ENCODE measurements at places on chromosomes 6 and 20. TPM values are rescaled to one million over a fixed set of nuclear protein-coding genes. Genes with fewer than 3 reads are reported as not detected.

- no peak for DNase-seq
Measured at GRCh38 chr20:38095017-38095686, 61.6 kb downstream of the RPRD1B start.

GRCh38 chr6:148364056-148364824, 21.6 kb downstream of the SASH1 start:
- DNase-seq, result no peak

DNA sequence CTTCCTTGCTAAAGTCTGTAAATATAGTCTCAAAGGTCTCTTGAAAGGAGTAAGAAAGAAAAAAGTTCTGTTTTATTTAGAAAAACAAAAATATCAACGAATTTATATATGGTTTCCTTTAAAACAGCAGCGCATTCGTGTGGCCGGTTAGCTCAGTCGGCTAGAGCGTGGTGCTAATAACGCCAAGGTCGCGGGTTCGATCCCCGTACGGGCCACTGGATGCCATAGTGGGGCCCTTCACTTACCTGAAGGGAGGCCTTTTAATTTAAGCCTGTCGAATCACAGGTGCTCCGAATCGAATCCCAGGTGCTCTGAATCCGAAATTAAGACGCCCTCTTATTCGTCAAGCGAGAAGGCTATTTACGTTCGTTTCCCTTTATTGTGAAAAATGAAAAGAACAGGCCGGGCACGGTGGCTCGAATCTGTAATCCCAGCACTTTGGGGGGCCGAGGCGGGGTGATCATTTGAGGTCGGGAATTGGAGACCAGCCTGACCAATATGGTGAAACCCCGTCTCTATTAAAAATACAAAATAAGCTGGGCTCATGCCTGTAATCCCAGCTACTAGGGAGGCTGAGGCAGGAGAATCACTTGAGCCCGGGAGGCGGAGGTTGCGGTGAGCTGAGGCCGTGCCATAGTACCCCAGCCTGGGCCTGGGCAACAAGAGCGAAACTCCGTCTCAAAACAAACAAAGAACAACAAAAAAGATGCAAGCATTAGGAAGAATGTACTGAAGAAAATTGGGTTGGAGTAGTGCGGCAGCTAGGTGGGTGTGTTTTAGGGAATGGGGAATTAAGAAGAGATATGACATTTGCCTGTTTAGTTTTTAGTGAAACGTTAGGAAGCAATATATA, 195.8 kb upstream of the ZNF184 start:
- DNase-seq, result peak; percentile 49

DNA sequence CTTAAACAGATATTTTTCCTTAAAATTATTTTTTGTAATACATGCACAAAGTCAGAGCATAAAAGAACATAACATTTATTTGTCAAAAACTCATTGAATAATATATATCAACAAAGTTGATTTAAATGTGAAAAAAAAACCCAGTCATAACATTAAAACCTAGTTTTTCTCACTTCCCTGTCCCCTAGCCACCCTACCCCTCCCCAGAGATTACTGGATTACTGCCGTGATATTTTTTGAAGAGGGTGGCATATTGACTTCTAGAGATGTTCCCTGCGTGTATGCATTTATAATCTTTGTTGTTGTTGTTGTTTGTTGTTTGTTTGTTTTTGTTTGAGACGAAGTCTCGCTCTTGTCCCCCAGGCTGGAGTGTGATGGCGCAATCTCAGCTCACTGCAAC, 52.4 kb upstream of the ARMC2 start:
- no peak for DNase-seq

DNA sequence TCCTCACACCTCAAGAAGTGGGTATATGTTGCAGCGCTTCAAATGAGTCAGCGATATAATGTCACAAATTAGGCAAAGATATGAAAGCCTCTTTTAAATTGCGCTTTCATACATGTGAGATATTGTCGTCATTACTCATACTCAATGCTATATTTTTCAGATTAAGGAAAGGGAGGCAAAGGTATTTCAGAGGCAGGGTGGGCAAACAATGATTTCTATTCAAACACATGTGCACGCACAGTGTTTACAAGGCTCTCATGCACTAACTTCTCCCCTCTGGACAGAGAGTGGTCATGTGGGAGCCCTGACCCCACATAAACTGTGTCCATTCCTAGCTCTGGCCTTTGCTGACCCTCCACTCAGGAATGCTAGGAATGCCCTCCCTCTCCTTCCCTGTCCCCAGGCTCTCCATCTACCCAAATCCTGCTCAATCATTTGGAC, 112.1 kb upstream of the TMEM170B start:
- no peak for DNase-seq

DNA sequence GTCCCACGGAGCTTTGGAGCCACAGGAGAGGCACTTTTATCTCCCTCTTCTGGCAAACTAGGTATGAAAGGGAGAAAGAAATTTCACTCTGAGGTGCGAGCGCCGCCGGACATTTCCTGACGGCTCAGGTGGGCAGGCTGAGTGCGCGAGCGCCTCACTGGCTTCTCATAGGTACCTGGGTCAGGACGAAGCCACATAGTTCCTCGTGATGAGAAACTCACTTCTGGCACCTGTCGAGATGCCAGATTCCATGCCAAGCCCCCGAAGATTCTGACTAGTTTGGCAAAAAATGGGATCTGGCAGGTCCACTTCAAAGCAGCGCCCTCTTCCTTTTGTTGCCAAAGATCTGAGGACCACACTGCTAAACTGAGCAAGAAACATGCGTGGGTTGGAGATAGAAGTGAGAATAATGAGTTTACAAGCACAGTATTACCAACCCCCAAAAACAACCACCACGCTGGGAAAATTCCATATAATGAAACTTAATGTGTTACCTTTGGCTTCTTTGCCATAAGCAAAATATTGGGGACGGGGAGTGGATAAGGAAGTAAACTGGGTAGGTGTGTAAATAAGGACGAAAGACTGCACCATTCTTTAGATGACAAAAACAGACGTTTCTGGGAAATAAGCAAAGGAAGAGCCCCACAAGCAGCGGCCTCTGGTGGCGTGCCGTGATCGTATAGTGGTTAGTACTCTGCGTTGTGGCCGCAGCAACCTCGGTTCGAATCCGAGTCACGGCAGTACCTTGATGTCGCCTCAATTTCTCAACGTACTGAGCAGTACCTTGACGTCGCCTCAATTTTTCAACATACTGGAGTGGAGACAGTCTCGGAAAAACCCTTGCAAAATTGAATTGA, 89.8 kb upstream of the PRSS16 start:
- peak; percentile 76 for DNase-seq

GRCh38 chr6:63245909-63246308, 34.6 kb downstream of the FKBP1C start:
- no peak for DNase-seq

DNA sequence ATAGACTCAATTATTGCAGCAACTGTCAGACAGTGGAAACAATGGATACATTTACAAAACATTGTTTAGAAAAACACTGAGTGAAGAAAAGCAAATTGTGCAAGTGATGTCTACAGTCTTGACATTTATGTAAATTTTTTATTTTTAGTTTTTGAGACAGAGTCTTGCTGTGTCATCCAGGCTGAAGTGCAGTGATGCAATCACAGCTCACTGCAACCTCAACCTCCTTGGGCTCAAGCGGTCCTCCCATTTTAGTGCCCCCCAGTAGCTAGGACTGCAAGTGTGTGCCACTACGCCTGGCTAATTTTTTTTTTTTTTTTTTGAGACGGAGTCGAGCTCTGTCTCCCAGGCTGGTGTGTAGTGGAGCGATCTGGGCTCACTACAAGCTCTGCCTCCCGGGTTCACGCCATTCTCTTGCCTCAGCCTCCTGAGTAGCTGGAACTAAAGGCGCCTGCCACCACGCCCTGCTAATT, 9.7 kb downstream of the CNBD2 start:
- DNase-seq, result no peak

- no peak for DNase-seq
Measured at GRCh38 chr20:50426866-50427718, 83.1 kb upstream of the PTPN1 start.

DNA sequence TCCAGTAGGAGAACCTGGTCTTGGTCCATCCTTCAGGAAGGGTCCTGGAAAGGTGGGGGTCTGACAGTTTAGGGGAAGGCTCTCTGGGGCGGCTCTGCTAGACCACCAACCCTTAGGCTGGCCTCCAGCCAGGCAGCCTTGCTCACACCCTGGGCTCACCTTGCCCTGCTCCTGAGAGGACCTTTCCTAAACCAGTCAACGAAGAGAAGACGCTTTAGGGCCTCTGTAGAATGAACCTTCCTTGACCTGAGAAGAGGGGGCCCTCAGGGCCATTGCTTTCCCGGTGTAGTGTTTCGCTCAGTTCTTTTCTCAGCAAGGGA, 1.1 kb downstream of the CDC25B start:
- no peak for DNase-seq

- no peak for DNase-seq
Measured at GRCh38 chr6:170063431-170063830, 227.4 kb downstream of the DLL1 start.

The DNAH8 gene
- total RNA-seq, result not detected

The SLC23A2 gene
- total RNA-seq, result 21.3 TPM

The BMP6 gene
- 1.1 TPM for total RNA-seq
